Epithelial cell of esophagus (primary cell): ENCODE measurements at places on chromosomes 2 and 18.

DNA sequence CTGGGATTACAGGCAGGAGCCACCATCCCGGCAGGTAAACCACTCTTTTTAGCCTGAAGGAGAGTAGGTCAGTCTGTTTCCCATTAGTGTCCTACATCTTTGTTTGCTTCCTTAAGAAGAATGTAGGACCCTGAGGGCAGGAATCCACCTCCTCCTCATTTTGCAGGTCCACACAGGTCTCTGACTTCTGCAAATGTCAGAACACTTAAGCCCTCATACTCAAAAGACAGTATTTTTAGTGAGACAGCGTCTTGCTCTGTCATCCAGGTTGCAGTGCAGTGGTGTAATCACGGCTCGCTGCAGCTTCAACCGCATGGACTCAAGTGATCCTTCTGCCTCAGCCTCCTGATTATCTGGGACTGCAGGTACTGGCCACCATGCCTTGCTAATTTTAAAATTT is 9.3 kb downstream of the PSTPIP2 start:
- peak; percentile 98 for DNase-seq

GRCh38 chr2:220783671-220784070 is 788.4 kb downstream of the EPHA4 start:
- DNase-seq, result no peak

GRCh38 chr2:72981536-72981935 is 64.2 kb downstream of the EMX1 start:
- DNase-seq, result no peak

DNA sequence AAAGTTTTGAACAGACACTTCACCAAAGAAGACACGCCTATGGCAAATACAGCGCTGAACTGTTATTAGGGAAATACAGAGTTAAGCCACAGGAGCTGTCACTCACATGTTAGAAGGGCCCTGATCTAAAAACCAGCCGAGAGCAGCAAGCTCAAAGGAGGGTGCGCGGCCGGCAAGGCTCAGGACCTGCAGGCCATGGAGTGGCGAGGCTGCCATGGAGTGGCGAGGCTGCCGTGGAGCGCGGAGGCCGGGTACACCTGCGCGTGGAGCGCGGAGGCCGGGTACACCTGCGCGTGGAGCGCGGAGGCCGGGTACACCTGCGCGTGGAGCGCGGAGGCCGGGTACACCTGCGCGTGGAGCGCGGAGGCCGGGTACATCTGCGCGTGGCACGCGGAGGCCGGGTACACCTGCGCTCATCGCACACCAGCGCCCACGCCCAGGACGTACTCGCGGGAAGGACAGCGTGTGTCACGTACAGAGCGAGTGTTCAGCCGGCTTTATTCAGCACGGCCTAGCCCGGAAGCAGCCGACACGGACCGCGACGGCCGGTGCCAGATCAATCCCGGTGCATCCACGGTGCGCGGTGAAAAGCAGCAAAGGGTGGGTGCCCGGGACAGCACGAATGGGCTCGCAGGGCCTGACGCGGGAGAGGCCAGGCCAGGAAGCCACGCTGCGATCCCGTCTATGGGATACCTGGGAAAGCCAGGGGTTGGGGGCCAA is 68.8 kb downstream of the SLC66A2 start:
- DNase-seq, result no peak

- no peak for DNase-seq
Measured at GRCh38 chr18:12013186-12013916, 32.0 kb downstream of the IMPA2 start.

GRCh38 chr18:52452427-52452826 is 112.4 kb downstream of the DCC start:
- DNase-seq, result peak; percentile 2

DNA sequence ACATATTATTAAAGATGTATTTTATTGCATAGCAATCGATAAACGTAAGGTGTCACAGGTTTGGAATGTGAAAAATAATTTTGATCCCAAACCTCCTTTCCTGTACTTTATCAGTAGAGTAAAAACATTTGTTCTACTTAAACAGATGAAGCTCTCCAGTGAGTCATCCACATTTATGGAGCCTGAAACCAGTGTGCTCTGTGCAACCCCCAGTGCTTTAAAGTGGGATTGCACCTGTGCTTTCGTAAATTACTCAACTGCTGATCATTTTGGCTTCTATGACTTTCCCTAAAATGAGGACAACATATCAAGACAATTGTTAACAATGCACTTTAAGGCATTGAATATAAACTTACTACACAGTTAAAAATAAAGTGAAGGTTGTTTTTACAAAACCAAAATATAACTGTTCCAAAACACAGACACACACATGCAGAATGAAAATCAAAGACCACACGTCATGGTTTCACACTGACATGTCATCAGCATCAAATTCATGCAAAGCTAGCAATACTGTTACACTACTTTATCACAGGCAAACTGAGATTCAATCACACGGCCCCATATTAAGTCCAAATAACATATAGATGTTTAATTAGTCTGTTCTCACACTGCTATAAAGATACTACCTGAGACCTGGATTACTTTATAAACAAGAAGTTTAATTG is 9.7 kb downstream of the TMEM18 start:
- DNase-seq, result peak; percentile 79

GRCh38 chr2:102664471-102664909 is 45.1 kb downstream of the SLC9A2 start:
- peak; percentile 100 for DNase-seq

DNA sequence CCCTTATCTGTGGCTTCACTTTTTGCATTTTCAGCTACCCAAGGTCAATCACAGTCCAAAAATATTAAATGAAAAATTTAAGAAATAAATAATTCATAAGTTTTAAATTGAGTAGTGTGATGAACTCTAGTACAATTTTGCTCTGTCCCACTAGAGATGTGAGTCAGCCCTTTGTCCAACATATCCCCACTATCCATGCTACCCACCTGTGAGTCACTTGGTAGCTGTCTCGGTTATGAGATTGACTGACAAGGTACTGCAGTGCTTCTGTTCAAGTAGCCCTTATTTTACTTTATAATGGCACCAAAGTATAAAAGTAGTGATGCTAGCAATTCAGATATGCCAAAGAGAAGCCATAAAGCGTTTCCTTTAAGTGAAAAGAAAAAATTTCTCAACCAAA is 28.8 kb downstream of the ADCY3 start:
- DNase-seq, result peak; percentile 17
